ENCODE measurements at places on chromosomes 2 and 18. TPM values are rescaled to one million over a fixed set of nuclear protein-coding genes. Genes with fewer than 3 reads are reported as not detected.

- no peaks in the 10 kb centered on the region for H3K4me1 ChIP-seq
- H3K27ac ChIP-seq, result no peak overlapping the region
- H3K27me3 ChIP-seq, result no peaks in the 10 kb centered on the region
- no peaks in the 10 kb centered on the region for H3K36me3 ChIP-seq
- H3K4me3 ChIP-seq, result no peak overlapping the region
- DNase-seq, result no peak
These were observed 19.2 kb downstream of the ASAP2 start for GRCh38 chr2:9225806-9226205.

DNA sequence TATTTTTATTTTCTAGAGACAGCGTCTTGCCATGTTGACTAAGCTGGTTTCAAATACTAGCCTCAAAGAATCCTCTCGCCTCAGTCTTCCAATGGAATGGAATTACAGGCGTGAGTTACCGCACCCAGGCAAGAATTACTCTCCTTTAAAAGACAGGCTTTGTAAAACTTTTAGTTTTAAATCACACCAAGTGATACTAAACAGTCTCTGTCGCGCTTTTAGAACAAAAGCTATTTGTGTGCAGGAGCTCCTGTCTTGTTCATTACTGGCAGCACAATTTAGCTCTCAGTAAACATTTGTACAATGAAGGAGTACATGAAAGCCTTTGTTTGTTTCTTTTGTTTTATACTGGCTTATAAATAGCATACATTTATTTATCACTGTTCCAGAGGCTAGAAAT lies 1719.2 kb upstream of the PIK3C3 start:
- H3K4me1 ChIP-seq, result no peaks in the 10 kb centered on the region
- H3K27ac ChIP-seq, result no peak overlapping the region
- no peak overlapping the region for H3K4me3 ChIP-seq
- no peak for DNase-seq

DNA sequence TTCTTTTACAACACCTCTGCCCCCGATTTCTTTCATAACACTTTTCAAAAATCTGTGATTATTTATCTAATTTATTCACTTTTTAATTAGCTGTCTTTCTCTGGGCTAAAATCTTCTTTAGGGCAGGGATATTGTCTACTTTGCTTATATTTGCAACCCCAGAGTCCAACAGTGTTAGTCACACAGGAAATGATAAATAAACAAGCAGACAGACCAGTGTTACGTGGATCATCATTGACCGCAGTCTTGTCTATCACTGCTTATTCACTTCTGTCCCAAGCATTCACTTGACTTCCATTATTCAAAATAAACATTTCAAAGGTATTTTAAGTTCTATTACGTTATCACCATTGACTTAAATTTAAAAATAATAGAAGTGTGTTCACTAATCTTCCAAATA lies 237.6 kb upstream of the UBE2E3 start:
- H3K36me3 ChIP-seq, result no peaks in the 10 kb centered on the region
- H3K27ac ChIP-seq, result no peak overlapping the region
- DNase-seq, result no peak
- no peak overlapping the region for H3K4me3 ChIP-seq

TPRKB gene
- 37.5 TPM for total RNA-seq

All from endodermal cell (in vitro differentiated cells).